ENCODE measurements at places on chromosomes 1 and 21. TPM values are rescaled to one million over a fixed set of nuclear protein-coding genes. Genes with fewer than 3 reads are reported as not detected.

Gene NEXN
- total RNA-seq = 6.7 TPM

Gene AZIN2
- total RNA-seq = 0.86 TPM

Gene YOD1
- total RNA-seq = 8.4 TPM

Gene GNAT2
- not detected for total RNA-seq

Gene FABP3
- not detected for total RNA-seq

Gene NTMT2
- not detected for total RNA-seq

Gene SLC22A15
- total RNA-seq = 0.58 TPM

Gene CD247
- 0.36 TPM for total RNA-seq

Gene SYCP1
- total RNA-seq = not detected

Gene TNFRSF1B
- 0.58 TPM for total RNA-seq

Gene WDTC1
- total RNA-seq = 7.4 TPM
